ENCODE measurements at places on chromosomes 2 and 18.
A peak's percentile ranks its signal among the peaks of the same experiment; 100 is the strongest.

DNA sequence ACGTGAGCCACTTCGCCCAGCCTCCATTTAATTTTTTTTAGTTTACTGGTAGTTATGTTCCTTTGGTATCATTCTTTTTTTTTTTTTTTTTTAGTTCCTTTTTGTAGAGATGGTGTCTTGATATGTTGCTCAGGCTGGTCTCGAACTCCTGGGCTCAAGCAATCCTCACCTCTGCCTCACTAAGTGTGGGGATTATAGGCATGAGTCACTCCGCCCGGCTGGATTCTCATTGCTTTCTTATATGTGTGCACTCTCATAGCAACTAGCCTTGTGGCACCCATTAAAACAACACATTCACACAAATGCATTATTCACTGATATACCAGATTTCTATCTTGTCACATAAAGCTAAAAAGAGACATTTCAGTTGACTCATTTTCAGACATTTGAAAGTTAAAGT, 4.2 kb downstream of the TTC27 start:
- no peak for DNase-seq

- DNase-seq, result no peak
Measured at GRCh38 chr2:19419211-19419880, 60.9 kb upstream of the OSR1 start.

- DNase-seq, result no peak
Measured at GRCh38 chr2:68089961-68090360, 27.2 kb upstream of the C1D start.

DNA sequence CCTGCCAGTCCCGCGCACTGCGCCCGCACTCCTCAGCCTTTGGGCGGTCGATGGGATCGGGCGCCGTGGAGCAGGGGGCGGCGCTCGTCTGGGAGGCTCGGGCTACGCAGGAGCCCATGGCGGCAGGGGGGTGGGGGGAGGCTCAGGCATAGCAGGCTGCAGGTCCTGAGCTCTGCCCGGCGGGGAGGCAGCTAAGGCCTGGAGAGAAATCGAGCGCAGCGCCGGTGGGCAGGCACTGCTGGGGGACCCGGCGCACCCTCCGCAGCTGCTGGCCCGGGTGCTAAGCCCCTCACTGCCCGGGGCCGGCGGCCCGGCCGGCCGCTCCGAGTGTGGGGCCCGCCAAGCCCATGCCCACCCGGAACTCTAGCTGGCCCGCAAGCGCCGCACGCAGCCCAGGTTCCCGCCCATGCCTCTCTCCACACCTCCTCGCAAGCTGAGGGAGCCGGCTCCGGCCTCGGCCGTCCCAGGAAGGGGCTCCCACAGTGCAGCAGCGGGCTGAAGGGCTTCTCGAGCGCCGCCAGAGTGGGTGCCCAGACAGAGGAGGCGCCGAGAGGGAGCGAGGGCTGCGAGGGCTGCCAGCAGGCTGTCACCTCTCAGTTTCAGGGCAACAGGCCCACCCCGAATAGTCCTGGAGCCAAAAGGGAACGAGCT, 74.1 kb downstream of the PSMG2 start:
- no peak for DNase-seq

GRCh38 chr2:183718246-183718645, 594.0 kb downstream of the NUP35 start:
- DNase-seq, result no peak

DNA sequence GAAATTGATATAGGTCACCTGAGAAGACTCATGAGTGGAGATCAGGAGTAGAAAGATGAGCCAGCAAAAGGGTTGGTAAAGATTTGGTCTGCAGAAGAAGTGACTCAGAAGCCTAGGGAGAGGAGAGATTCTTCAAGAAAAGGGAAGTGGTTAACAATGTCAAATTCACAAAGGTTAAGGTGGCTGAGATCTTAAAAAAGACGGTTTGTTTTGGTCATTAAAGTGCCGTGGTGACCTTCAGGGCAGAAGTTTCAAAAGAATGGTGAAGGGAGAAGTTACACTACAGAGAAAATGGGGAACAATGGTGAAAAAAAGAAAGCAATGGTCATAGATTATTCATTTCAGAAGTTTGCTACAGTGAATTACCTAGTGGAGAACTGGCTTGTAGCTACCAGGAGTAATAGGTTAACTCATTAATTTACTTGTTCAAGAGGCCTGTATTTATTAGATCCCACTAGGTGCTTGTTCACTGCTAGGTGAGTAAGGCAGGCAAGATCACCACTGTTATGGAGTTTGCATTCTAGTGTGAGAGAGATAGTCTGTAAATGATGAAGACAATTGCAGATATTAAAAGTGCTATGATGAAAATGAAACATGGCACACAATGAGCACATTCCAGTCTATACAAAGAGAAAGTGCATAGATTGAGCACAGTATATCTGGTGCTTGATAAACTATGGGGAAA, 43.0 kb downstream of the FBXO48 start:
- no peak for DNase-seq

DNA sequence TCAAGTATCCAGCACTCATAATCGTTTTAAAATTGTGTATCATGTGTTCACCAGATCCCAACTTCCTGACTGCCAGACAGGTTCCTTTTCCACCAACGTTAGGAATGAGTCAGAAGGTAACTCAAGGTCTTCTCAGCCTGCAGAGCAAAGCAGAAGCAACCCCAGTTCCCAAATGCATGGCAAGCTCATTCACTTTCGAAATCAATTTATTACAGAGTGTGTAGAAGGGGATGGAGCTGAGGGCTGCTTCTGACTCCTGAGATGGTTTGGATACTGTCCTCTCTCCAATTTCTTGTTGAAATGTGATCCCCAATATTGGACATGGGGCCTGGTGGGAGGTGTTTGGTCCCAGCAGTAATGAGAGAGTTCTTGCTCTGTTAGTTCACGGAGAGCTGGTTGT, 114.5 kb downstream of the PIEZO2 start:
- no peak for DNase-seq

GRCh38 chr2:106020821-106021661, 173.1 kb downstream of the UXS1 start:
- DNase-seq, result no peak

DNA sequence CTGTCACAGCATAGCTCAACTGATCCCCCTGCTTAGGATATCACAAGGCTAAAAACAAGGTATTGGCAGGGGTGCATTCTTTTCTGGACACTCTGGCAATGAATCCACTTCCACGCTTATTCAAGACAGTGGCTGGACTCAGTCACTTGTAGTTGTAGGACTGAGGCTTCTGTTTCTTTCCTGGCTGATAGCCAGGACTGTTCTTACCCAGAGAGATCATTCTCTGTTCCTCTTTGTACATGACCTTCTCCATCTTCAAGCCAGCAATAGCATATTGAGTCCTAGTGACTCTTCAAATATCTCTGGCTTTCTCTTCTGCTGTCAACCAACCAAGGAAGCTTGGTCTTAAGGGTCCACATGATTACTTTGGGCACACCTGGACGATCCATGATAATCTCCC, 241.3 kb downstream of the RBM43 start:
- no peak for DNase-seq

GRCh38 chr2:121825003-121825950, 69.8 kb downstream of the TSN start:
- DNase-seq, result no peak

DNA sequence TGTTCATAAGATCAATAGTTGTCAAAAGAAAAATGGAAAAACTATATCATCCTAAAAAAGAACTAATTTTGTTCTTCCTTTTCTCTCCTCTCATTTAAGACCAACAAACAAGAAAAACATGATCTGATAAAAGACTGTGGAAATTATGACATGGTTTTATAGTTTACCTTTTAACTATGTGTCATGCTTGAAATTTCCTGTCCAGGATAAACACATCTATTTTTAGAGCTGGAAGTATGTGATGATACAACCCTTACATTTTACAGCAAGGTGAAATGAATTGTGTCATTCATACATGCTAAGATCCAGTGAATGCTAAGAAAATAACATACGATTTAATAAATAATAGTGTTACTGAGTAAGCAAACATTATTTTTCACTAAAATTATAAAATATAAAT, 89.9 kb downstream of the GULP1 start:
- DNase-seq, result no peak

- no peak for DNase-seq
Measured at GRCh38 chr2:173187941-173188788, 112.5 kb downstream of the MAP3K20 start.

DNA sequence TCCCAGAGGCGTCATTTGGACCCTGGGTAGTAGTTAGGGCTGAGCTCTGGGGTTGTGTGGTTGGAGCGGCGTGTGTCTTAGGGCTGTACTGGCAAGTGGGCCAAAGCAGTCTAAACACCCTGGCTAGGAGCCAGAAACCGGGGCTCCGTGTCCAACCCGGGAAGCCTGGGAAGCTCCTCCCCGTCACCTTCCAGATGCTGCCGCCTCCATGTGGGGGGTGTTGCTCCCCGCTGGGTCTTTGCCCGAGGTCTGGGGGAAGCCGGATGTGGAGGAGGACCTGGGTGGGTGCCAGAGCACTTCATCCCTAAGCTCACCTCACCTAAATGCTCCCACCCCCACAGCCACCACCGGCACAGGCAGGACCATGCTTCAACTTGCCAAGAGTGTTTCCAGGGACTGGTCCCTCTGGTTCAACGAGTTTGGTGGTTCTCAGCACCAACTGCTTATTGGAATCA, 25.4 kb downstream of the TET3 start:
- DNase-seq, result no peak

- DNase-seq, result peak; percentile 55
Measured at GRCh38 chr2:24926602-24927252, 6.7 kb upstream of the ADCY3 start.

- no peak for DNase-seq
Measured at GRCh38 chr18:74631623-74632350, 34.1 kb downstream of the ZNF407 start.

DNA sequence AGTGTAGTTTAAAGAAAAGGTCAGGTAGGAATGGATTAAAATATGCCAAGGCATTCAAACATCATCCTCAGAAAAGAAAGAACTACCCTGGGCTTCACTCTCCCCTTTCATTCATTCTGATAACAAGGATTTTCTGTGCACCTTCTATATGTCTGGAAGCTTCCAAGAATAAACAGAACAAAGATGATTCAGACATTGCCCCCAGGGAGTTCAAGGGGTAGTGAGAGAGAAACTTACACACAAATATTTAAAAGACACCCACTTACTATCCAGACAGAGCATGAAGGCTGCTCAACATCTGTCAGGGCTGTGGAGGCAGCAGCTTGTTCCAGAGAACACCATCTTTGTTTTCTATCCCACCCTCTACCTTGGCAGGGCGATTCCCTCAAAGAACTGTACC, 140.5 kb downstream of the ALK start:
- no peak for DNase-seq

DNA sequence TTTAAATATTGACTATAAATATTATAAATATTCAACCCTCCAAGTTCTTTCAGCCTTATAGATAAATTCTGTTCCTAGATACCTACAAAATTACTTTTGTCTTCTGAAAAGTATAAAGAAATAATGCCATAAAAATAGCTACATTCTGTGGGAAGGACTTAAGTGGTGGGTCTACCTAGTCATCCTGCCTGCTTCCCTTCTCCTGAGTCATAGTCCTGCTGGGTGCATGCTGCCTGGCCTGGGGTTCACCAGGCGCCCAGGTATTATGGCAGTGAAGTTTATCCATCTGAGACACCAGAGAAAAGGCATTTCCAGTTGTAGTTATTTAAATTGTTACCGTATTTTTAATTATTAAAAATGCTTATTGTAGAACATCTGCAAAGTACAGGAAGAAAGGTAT, 167.5 kb downstream of the SLC39A10 start:
- DNase-seq, result no peak

DNA sequence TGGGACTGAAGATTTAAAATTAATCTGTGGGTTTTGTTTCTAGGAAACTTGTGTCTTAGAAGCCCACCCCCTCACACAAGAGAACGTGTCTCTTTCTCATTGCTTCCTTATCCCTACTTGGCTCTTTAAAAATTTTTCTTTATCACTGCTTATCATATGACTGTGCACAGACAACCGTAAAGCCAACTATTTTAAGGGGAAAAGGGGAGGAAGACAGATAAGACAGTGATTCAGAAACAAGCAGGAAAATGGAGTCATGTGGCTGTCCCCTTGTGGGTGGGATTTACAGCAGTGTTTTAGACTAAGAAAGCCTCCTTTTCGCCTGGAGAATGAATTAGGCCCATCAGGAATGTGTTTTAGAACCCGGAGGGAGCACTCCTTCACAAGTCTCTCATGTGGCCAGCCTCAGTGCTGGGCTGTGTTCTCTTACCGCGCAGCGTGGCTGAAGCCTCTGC, 17.6 kb downstream of the PRKCE start:
- DNase-seq, result no peak

DNA sequence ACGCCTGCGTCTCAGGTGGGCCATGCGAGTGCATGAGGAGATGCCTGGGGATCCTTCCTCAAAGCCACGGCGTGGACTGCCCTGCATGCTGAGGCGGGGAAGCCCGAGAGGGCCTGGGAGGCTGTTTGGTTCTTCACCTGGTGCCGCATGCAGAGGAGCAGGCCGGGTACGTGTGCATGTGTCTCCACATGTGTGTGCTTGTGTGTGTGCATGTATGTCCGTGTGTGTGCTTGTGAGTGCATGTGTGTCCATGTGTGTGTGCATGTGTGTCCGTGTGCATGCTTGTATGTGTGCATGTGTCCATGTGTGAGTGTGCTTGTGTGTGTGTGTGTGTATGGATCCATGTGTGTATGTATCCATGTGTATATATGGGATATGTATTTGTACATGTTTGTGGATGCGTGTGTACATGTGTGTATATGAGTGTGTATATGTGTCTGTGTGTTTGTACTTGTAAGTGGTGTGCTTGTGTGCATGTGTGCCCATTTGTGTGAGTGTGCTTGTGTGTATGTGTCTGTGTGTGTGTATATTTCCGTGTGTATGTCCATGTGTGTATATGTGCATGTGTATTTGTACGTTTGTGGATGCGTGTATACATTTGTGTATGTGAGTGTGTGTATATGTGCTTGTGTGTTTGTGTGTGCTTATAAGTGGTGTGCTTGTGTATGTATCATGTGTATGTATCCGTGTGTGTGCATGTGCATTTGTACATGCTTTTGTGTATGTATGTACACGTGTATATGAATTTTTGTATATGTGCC, 79.0 kb downstream of the PTGR3 start:
- no peak for DNase-seq

- no peak for DNase-seq
Measured at GRCh38 chr2:241215421-241215820, 26.9 kb downstream of the ANO7 start.

DNA sequence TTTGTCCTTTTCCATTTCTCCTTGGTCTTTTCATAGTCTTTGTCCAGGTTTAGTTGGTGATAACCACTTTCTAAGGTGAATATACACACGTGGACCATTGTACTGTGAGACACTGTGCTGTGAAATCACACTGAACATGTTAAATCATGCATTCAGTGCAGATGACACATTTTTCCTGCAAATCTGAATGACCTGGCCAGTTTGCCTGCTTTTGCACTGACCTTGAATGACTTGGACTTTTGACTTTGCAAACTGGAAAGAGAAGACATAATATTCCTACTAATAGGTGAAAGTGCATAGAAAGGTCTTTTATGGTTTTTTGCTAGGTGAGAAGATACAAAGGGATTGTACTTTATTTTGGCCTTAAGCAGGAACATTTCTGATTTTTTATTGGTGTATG, 21.7 kb upstream of the PHLPP1 start:
- DNase-seq, result no peak

DNA sequence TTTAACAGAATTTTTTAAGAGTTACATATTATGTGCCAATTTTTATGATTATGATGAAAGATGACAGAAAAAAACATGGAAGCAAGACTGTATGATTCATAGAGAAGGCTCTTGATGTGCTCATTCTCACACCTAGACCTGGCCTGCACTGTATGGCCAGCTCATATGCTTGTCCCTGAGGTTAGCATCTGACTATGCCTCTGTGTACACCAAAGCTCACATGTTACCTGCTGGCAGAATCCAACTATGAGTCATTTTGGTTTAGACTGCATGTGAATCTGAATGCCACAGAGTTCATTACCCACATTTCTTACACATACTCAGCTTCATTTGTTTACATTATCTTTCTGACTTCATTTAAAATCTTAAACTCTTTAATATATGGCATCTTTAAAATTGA, 139.0 kb downstream of the DSC3 start:
- DNase-seq, result no peak

All from occipital lobe (tissue), 3 donors.